ENCODE measurements at places on chromosomes 2 and 18.
A peak's percentile ranks its signal among the peaks of the same experiment; 100 is the strongest.

DNA sequence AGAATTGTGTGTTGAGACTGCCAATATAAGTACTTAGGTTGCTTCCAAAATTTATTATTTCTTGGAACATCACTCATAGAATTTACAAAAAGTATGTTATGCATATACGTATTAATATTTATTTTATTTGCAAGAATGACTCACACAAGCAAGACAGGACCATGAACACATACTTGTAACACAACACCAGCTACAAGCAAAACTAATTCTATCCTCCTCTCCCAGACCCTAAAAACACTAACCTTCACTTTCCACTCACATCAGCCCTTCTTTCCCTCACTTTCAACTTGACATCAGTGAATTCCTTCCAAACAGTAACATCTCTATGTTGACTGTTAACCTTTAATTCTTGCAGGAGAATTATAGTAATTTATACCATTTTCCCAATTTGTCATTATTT, 24.3 kb downstream of the OSBPL1A start:
- DNase-seq: no peak

DNA sequence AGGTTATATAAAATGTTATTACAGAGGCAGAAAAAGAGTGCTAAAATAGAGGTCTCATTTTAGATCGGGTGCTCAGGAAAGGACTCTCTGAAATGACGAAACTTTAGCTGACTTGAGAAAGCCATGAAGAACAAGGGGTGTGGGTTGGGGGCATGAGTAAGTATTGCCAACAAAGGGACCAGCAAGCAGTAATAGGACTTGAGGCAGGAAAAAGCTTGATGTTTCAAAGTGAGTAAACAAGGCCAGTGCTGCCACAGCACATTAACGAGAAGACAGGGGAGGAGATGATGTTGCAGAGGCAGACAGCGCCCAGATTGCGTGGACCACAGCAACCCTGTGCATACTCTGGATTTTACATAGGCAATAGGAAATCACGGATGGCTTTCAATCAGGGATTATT, 318.8 kb downstream of the ZEB2 start:
- DNase-seq: no peak

GRCh38 chr18:421247-422155, 79.0 kb downstream of the COLEC12 start:
- DNase-seq: no peak

- DNase-seq: no peak
Measured at GRCh38 chr2:168237741-168238140, 9.7 kb downstream of the STK39 start.

DNA sequence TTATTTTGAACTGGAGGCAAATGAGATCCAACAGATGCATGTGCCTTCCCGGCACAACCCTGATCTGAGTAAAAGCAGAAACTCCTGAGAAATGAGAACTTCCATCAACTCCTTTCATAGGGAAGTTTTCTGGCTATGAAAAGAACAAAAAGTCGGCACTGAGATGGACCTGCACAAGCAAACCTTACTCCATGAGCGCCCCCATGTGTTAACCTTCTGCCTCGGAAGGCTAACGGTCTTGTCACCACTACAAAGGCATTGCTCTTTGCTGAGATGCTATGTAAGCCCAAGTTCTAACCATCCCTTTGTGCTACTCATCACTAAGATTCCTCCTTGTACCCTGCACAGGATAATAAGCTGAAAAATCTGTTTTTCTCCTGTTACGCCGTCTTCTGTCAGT, 57.3 kb upstream of the SULT1C3 start:
- no peak for DNase-seq

GRCh38 chr2:134836986-134837385, 1.4 kb upstream of the ACMSD start:
- DNase-seq: no peak

GRCh38 chr18:74110976-74111375, 36.7 kb downstream of the FBXO15 start:
- no peak for DNase-seq

DNA sequence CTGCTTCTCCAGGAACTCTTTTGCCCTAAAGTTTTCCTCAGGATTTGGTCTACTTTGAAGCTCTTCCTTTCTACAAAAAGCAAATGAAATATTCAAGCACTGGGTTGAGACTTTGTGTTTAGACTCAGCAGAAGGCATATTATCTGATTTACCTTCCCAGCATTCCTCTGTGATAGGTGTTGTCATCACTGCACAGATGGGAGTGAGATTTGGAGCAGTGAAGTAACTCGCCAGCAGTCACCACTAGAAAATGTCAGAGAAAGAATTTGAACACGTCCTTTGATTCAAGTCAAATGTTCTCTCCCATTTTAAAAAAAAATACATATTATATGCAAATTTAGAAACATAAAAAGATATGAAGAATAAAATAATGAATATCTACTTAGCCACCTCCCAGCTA, 112.2 kb downstream of the DNAH6 start:
- no peak for DNase-seq

GRCh38 chr18:32802591-32803451, 30.0 kb upstream of the KLHL14 start:
- DNase-seq: no peak

DNA sequence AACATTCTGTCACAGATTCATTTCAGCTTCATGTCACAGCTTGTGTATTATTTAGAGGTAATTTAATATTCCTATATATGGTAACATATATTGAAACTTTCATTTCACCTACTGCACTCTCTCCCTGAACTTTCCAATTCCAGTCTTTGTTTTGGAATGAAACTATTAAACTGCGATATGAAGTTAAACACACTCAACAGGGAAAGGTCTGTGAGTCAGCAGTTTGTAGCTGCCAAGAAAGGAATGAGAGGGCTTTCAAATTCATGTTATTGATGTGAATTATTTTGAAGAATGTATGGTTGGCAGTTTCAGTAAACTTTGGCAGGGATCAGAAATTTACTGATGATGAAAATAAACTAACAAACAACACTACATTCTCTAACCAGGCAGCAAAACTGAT, 148.3 kb downstream of the HNMT start:
- DNase-seq: no peak

DNA sequence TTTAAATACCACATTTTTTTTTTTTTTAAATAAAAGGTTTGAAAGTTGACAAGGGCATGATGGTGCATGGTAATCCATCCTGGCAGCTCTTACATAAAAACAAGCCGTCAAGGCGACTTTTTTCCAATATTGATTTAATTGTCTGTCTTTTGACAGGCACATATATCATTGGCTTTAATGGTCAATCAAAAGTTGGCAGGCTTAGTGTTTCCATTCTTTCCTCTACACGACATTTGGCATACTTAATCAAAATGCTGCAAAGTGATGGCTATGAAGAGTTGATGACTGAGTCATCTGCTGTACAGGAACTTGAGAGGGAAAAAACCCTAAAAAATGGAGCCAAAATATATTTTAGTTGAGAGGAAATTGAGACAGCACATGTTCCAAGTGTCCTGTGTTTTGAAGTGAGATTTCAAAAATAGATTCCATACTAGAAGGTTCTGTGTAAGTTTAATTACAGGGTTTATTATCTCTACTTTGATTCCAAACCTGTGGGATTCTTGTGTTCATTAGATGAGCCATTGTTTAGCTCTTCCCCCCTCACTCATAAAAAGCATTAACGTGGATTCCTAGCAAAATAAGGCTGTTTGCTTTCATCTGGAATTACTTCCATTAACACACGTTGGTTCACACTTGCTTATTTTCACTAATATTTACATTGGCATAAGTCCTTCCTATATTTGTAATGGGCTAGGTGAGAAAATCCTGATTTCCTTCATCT, 3.2 kb downstream of the TSHZ1 start:
- DNase-seq: no peak

DNA sequence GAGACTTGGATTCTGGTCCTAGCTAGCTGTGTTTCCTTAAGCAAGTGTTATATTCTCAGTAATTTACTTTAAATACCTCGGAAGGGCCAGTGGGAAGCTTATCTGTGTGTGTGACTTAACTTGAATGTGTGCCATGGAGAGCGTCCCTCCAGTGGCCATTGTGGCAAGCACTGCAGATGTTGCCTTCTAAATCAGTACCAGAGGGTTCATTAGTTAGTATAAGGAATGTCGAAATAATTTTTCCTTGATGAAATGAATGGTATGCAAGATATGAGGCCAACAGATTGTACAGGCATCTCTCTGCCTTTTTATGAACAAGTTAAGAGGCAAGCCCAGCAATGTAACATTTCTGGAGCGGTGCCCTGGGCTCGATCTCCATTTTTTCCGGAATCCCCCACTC, 52.0 kb downstream of the FBXO36 start:
- DNase-seq: no peak

DNA sequence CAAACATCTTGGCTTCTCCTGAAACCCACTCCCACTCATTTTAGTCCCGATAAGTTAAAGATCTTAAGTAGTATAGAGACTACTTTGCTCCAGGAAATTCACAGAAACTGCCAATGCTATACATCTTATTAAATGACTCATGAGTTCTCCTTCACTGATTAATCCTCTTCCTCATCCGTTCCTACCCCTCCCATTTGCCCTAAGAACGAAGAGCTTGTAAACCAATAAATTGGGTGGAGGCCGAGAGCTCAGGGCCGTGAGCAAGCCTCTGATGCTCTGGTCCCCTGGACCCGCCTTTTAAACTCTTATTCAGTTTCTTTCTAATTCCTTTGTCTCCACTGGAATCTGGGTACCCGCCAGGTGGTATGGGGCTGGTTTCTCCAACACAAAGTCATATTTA, 68.6 kb downstream of the METTL8 start:
- DNase-seq: no peak

GRCh38 chr2:165647409-165647808, 146.6 kb downstream of the GALNT3 start:
- no peak for DNase-seq

- DNase-seq: no peak
Measured at GRCh38 chr18:6257950-6258349, 156.8 kb downstream of the L3MBTL4 start.

DNA sequence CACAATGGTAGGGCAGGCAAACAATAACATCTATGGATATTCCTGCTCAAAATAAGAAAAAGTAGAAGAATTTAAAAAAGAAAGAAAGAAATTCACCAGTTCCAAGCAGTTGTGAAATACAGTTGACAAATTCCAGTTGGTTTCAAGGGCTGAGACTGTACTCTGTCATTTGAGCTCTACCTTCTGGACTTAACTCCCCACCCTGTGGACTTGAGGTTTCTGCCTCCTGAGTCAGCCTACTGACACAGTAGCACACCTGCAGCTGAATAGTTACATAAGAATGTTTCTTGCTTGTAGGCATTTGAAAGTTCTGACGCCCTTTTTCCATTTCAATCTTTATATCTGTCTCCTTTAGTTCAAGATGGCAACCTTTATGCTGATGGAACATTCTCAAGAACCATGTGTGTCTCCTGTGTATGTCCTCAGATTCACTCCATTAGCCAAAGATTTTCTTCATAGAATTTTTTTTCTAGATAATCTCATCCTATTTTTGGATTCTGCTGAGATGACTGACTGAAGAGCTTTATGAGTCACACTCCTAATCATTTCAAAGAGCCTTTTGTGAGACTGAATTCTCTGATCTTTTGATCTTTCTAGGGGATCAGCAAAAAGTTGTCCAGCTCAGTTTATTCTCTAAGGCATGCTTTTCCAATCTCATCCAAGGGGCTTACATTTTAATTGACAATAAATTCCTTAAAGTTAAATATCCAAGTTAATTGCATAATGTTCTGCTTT, 19.1 kb downstream of the NETO1 start:
- no peak for DNase-seq

GRCh38 chr2:216171011-216171410, 61.9 kb downstream of the XRCC5 start:
- no peak for DNase-seq

- no peak for DNase-seq
Measured at GRCh38 chr2:14567561-14567960, 65.0 kb upstream of the LRATD1 start.

GRCh38 chr2:160278879-160279177, 78.8 kb upstream of the ITGB6 start:
- DNase-seq: no peak

- no peak for DNase-seq
Measured at GRCh38 chr2:8225266-8225665, 456.6 kb upstream of the ID2 start.

DNA sequence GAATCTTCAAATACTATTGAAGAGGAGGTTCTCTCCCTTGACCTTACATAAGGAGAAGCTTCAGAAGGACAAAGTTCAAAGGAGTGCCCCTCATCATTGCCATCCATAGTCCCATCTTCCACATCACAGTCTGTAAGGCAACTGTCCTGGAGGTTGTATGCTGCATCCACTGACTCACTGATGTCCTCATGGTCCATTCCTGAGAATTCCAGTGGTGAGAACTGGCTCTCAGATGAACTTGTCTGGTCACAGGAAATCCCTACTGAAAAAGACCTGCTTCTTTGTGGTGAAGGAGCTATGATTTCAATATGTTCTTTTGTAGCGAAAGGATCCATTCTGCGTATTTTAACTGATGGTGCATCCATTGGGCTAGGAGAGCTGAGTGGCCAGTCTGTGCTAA, 52.2 kb downstream of the EIF2AK3 start:
- no peak for DNase-seq

GRCh38 chr2:100038011-100038410, 104.4 kb downstream of the AFF3 start:
- no peak for DNase-seq

GRCh38 chr2:203585516-203585915, 50.4 kb upstream of the RAPH1 start:
- no peak for DNase-seq

DNA sequence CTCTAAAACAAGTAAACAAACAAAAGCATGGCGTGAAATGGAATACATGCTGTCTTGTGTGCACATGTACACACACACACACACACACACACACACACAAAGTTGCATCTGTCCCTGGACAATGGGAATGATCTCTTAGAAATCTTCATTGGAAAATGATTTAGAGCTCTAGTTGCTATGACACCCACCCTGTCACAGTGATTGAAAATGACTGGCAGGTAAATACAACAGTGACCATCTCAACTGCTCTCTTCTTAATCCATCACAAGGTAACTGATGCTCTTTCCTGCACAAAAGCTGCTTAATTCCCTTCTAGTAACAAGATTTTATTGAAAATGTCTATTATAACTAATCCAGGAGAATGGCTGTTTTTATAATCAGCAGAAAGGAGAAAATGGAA, 1011.7 kb upstream of the GYPC start:
- no peak for DNase-seq

GRCh38 chr2:196131949-196132925, 39.1 kb downstream of the STK17B start:
- DNase-seq: peak; percentile 32

- no peak for DNase-seq
Measured at GRCh38 chr2:216216951-216217903, 108.1 kb downstream of the XRCC5 start.

- DNase-seq: no peak
Measured at GRCh38 chr2:164000176-164000575, 264.4 kb upstream of the FIGN start.

DNA sequence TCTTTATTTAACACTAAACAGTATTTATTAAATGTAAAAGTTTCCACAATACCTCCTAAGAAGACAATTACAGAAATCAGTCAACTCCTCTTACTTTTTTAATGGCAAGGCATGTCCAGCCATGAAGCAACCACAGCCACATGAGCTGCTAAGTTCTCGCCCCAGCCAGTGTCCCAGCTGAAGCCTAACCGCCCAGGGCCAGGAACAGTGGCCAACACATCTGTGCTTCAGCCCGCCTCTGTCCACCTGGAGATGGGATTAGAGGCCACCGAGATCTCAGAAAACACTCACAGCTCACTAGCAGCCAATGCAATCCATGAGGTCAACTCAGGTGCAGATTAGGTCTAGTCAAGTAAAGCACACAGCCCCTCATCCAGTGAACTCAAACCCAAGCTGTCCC, 40.2 kb downstream of the PID1 start:
- DNase-seq: no peak

Measured in stimulated activated CD4-positive, alpha-beta T cell treated with anti-CD3 and anti-CD28 coated beads, TNF-alpha, amount 100 ng/mL, for 48 hours (primary cell).